Psoas muscle (tissue), 8 donors: ENCODE measurements at places on chromosomes 5 and 9.

- no peak for DNase-seq
These were observed 5.6 kb downstream of the GOLPH3 start for GRCh38 chr5:32168460-32169033.

- peak; percentile 71 for DNase-seq
These were observed 49.3 kb downstream of the GADD45G start for GRCh38 chr9:89654025-89654662.

DNA sequence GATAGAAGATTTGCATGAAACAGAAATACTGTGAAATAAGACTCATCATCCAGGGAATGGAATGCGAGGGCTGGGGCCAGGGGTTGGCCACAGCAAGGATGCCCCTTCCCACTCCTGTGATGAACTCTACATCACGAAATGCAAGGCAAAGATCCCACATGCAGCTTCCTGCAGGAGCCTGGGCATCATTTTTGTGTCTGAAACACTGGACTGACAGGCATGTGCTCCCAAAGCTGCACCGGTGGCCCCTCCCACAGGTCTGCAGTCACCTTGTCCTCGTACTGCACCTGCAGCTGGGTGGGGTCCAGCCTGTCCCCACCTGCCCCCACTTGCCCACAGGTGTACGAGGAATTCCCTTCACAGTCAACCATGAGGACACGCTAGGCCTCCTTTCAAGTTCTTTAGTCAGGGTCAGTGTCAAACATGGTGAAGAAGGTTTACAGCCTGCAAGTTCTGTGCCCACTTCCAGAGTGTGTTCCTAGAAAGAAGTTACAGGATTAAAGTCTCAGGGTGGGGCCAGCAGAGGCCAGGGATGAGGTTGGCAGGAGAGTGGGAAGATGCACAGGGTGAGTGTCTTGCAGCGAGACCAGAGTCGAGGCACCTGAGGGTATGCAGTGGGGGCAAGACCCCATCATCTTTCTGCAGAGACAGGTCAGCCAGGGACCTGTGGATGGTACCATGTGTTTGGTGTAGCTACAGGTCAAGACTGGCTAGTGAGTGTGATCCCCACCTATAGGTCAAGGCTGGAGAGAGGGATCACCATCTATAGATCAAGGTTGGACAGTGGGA, 155.0 kb upstream of the IRX2 start:
- DNase-seq: no peak

GRCh38 chr5:139849942-139850341, 54.3 kb downstream of the PSD2 start:
- DNase-seq: no peak

DNA sequence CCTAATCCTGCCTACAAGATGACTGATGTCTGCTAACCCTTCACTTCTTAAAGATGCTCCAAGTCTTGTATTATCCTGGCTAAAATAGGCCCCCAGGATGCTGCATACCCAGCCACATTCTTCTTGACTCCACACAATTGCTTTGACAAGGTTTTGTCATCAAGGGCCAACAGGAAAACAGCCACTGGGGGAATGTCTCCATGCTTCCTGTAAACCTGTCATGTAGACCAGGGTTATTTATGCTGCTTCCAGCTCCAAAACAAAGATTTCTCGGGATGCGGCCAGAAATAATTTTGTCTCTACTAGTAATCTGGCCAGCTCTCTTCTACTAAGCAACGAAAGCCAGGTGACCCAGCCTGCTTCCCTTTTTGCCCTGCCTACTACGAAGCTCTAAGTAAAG, 53.8 kb downstream of the SHB start:
- no peak for DNase-seq

DNA sequence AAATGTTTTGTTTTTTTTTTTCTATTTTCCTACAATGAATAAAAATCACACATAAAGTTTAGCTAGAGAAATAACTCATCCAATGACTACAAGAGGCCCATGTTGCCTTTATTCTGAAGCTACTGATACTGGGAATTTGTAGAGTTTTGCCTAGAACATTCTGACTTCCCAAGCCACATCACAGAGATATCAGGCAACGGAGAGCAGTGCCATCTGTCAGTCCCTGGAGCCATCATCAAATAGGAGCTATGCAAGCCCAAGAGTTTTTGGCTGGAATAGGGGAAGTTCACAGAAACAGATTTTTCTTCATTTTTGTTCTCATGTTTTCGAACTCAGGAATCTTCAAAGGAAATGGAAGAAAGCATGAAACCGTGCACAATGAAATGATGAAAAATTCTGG, 896.6 kb downstream of the TLE1 start:
- no peak for DNase-seq

- no peak for DNase-seq
These were observed 356.5 kb upstream of the TUSC1 start for GRCh38 chr9:26034786-26035185.

DNA sequence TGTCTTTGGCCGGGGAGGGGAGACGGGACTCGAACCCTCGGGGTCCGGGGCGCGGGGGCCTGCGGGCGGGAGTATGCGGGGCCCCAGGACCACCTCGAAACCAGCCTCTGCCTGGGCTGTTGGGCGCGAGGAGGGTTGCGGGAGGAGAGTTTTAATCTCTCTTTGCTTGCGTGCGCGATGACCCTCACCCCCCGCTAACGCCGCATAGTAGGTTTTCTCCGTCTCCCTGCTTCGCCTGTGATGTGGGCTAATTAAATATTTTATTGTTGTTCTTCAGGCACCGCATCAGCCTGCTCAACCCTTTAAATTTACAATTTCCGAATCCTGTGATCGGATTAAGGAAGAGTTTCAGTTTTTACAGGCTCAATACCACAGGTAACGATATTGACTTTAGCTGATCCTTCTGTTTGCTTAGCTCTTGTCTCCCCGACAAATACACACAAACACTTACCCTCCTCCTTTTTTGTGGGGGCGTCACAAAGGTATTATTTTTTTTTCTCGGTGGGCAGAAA, 1.7 kb downstream of the TLE4 start:
- DNase-seq: no peak

- DNase-seq: no peak
These were observed 173.2 kb downstream of the RGS3 start for GRCh38 chr9:113636693-113637092.

DNA sequence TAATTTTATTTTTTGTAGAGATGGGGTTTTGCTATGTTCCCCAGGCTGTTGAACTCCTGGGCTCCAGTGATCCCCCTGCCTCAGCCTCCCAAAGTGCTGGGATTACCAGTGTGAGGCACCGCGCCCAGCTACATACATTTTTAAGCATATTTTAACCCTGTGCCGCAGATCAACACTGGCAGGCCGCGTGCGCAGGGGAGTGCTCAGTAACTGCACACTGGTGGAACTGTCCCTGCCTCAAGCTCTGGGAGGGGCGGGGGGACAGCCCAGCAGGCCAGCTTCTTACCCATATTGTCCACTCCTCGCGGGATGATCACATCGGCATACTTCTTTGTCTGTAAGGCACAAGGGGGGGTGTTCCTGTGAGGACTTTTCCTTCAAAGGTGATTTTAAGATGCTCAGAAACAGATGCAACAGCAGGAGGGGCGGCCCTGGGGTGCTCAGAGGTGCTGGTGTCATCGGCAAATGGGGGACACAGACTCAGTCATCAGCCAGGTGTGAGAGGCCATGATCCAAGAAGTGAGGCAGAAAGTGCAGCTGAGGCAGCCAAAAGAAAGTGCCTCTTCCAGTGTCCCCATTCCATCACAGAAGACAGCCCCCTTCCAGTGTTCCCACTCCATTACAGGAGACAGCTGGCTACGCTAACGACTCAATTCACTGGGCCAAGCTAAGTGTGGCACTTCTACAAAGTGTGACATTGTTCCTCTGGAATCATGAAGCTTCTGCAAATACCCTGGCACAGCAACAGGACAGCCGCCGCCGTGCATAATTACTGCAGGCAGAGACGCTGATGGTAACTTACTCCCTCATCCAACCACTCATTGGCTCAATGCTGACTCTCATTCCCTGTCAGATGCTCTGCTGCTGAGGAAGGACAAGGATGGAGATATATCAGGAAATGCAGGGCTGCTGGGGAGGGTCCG, 5.2 kb downstream of the UCK1 start:
- no peak for DNase-seq

DNA sequence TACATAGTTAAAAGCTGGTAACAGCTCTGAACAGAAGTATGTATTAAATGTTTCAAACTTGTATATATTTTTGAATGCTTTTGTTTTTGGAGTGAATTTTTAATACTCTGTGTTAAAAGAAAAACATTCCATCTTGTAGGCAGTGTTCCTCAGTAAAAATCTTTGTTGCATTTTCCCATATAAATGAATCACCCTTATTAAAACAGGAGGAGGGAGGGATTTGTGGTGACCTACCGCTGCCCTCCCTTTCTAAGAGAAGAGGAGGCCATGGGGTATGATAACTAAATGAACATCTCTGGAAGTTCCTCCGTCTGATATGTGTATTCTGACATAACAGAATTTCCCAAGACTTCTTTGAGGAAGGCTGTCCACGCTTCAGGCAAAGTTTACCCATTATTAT, 53.4 kb downstream of the INIP start:
- DNase-seq: no peak

DNA sequence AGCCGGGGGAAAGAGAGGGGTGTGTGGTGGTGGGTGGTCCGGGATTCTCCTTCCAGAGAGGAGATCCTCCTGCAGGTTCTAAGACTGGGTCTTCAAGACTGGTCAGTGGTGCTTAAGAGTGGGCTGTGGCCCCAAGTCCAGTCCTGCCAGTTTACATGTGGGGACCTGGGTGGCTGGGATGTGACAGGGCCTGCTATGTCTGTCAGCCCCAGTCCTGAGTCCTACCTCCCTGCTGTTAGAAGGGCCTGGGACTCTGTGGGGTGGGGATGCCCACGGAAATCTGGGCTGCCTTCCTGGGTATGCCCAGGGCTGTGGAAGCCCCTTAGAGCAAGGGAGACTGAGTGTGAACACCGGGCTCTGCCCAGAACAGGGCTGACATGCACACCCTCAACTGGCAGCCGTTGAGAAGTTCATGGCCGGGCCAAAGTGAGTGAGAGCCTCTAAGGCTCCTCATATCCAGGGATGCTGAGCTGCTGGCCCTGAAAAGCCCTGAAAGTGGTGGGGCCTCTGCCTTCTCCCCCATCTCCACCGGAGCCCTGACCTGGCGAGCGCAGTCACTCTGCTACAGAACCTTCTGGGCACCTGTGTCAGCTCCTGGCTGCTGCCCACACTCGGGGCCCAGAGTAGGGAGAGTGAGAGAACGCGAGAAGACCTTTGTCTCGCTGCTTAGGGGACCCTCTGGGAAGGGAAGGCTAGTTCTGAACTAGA, 1.7 kb downstream of the PHF2 start:
- no peak for DNase-seq

DNA sequence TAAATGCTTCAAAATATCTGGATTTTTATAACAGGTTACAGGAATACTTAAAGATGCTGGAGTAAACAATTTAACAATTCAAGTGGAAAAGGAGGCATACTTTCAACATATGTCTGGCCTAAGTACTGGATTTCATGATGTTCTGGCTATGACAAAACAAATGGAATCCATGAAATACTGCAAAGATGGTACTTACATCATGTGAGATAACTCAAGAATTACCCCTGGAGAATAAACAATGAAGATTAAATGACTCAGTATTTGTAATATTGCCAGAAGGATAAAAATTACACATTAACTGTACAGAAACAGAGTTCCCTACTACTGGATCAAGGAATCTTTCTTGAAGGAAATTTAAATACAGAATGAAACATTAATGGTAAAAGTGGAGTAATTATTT, 35.6 kb downstream of the SLC30A5 start:
- no peak for DNase-seq

- no peak for DNase-seq
These were observed 255.1 kb downstream of the ZSWIM6 start for GRCh38 chr5:61587125-61587524.

- no peak for DNase-seq
These were observed 69.5 kb upstream of the RAD23B start for GRCh38 chr9:107213561-107214028.

GRCh38 chr9:24333629-24334028, 212.1 kb downstream of the IZUMO3 start:
- DNase-seq: no peak

DNA sequence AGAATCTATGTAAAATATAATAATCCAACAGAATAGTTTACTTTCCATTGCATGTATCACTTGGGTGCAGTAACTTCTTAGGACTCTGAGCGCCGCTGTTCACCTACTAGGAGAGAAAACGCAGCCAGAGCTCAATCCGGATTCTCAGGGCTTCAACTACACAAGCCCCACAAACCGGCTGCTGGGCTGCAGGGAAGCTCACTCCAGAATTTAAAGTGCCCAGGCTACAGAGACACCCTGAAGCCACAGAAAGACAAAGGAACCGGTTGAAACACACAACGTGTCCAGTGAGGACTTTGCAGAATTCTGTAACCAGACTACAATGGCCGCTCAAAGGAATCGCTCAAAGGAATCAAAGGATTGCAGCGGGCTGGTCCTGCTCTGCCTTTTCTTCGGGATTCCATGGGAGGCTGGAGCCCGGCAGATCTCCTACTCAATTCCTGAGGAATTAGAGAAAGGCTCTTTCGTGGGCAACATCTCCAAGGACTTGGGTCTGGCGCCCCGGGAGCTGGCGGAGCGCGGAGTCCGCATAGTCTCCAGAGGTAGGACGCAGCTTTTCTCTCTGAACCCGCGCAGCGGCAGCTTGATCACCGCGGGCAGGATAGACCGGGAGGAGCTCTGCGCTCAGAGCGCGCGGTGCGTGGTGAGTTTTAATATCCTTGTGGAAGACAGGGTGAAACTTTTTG, at the start of gene PCDHGA10:
PCDHGA10 (plus strand) TSS at position 134 of the 686 bp plus-strand sequence; CDS start at position 323, 189 bp downstream.
- DNase-seq: peak; percentile 43

DNA sequence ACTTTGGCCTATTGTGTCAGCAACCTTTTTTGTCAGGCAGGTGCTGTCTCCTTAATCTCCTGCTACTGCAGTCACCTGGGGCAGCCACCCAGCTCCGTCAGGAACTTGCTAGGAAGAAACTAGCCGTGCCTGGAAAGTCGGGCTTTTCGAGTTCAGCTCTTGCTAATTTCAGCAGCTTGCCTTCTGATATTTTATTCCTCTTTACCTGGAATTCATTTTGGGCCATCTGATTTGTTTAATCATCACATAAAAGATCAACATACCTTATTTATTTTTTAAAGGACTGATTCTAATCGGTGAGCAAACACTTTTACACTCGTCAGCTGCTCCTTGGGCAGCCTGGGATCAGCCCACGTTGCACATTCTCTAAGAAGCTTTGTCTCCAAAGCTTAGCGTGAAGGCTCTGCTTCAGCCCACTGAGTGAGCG, 42.2 kb downstream of the PRLR start:
- DNase-seq: no peak

GRCh38 chr5:163373436-163374084, 63.8 kb upstream of the CCNG1 start:
- no peak for DNase-seq

DNA sequence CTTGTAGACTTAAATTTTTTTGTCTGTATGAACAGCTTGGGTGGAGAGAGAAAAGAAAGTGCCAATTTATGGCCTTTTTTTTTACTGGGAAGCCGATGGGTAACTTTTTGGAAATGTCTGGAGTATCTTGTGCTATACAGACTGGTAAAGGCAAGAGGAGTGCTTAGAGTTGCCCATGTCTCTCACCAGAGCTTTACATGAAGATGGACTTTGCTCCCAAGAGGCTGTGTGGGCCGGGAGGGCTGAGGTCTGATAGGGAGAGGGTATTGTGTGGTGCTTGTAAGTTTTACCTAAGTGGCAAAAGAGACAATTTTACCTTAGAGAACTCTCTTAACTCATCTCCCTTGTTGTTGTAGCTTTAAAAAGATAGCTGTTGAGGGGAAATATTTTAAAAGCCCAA, 203.2 kb downstream of the SEMA6A start:
- no peak for DNase-seq
